ENCODE measurements at places on chromosomes 5 and 9.

GRCh38 chr5:159641371-159642039, 274.8 kb upstream of the ADRA1B start:
- DNase-seq: no peak

GRCh38 chr5:73716284-73716808, 90.3 kb downstream of the ARHGEF28 start:
- no peak for DNase-seq

DNA sequence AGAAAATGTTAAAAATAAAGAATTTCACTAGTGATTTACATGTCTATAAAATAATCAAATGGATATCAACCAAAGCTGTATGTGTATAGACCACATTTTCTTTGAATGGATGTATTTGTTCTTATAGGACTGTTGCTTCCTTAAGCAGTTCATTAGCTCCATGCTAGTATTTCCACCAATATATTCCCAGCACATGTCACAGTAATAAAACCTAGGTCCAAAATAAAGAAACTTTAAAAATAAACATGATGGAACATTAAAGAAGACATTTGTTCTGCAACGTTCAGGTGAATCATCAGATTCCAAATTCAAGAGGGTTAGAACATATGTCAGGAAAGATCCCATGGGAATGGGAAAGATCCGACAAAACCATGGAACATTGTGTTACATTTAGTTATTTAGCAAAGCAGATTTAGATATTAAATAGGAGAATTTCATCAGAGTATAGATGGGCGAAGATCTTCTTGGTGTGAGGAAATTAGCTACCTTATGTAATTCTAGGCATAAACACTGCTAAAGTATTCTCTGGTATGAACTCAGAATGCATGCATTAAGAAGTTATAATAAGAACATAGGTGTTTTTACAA, 490.7 kb downstream of the CDH18 start:
- DNase-seq: no peak

DNA sequence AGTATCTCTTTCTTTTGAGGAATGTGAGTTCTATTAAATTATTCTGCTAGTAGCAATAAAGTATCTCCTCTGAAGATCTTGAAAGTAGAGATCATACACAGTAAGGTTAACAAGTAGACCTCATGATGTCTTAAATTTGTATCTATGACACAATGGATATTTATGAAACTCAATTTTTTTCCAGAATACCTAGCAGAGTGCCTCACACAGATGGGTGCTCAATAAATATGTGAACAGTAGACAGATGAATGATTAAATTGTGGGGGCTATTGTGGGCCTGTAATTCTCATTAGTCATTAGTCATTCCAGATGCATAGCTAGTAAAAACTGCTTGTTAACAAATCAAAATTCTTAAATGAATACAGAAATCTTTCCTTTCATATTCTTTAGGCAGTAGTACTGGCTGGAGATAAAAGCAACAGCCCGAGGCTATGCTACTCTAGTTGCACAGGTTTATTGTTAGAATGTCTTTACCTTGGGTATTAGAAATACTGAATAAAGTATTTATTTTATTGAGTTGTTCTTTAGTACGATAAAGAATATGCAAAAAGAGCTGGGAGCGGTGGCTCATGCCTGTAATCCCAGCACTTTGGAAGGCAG, 22.0 kb downstream of the CHD1 start:
- no peak for DNase-seq

DNA sequence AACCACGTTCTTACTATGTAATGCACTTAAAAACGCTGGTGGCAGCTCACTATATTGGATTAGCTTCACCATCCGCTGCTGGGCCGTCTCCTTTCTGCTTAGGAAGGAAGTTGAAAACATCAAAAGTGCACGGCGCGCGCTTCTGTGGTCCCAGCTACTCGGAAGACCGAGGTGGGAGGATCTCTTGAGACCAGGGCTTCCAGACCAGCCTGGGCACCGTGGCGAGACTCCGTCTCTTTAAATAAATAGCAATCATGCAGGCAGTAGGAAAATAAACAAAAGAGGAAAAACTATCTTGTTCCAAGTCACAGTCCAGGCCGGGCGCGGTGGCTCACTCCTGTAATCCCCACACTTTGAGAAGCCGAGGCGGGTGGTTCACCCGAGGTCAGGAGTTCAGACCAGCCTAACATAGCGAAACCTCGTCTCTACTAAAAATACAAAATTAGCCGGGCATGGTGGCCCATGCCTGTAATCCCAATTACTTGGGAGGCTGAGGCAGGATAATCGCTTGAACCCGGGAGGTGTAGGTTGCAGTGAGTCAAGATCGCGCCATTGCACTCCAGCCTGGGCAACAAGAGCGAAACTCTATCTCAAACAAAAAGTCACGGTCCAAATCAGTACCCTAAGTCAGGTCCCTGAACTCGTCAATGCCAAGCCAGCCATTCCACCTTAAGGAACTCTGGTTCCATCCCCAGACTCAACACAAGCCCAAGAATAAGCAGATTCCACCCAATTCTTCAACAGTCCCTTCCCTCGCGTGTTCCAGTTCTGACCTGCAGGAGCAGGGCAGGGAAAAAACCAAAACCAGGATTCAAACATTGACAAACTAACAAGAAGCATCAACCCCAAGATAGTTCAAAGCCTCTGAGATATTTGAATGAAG, 1.0 kb upstream of the GOLGA1 start:
- peak; percentile 26 for DNase-seq

GRCh38 chr9:86700629-86701028, 246.7 kb downstream of the GAS1 start:
- DNase-seq: no peak

GRCh38 chr5:59637884-59638580, 255.5 kb downstream of the PDE4D start:
- DNase-seq: no peak

DNA sequence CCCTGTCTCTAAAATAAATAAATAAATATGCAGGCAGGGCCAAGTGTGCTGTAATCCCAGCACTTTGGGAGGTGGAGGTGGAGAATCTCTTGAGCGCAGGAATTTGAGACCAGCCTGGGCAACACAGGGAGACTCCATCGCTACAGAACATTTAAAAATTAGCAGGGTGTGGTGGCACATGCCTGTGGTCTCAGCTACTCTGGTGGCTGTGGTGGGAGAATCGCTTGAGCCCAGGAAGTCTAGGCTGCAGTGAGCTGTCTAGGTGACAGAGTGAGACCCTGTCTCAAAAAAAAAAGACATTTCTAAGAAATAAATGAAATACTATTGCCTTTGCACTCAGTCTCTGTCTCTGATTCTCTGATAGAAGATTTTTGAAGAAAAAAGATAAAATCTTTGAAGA, 1.2 kb upstream of the PCDHGA10 start:
- DNase-seq: no peak

GRCh38 chr9:135921749-135922310, 14.5 kb upstream of the CAMSAP1 start:
- no peak for DNase-seq

GRCh38 chr5:36397901-36398536, 96.3 kb upstream of the RANBP3L start:
- no peak for DNase-seq

DNA sequence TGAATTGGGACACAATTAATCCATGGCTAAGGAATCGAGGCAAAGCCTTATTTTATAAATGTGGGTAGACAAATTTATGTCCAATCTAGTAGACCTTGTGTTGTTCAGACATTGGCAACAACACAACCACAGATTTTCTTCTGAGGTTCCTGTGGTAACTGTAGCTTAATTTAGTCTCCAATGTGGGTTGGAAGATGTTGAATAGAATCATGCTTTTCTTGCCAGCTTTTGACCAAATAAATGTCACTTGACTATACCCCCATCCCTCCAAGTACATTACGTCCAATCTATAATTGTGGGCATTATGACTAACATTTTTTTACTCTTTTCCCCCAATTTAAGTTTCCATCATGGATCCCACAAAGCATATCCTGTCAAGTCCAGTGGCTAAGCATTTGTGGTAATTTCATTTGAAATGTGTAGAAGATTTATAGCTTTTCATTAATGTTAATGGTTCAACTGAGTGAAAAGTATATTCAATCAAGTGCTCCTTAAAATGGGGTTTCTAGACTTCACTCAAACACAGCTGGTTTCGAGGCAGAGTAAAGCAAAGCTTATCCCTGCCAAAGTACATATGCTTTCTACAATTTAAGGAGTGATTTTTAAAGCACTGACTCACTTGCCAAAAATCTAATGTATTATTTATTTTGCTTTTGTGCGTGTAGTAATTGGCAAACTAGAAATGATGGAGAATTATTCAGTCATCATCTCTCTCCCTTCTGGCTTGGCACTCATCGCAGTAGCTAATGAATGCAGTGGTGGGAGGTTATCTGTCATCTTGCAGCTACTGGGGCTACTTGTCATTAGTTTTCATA, 141.8 kb downstream of the FAM174A start:
- DNase-seq: no peak

- DNase-seq: no peak
Observed at GRCh38 chr9:132003319-132003704, 76.4 kb downstream of the MED27 start.

DNA sequence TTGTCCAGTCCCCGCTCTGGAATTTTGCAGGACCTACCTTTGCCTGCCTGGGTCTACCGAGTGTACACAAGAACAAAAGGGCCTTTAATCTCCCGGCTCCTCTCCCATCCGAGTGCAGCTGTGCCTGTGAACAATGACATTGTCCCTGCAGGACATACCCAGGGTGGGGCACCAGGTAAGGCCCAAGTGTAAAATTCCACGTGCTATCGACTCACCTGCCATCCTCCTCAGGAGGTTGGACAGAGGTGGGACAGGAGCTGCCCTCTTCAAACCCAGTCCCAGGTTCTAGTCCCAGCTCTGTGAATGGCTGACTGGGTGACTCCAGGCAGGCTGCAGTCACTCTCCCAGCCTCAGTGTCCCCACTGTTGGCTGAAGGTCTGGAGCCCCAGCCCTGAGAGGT, 159.6 kb upstream of the ALDH1B1 start:
- DNase-seq: no peak

Data from activated CD4-positive, CD25-positive, alpha-beta regulatory T cell (primary cell).